Naive thymus-derived CD4-positive, alpha-beta T cell (primary cell): ENCODE measurements at places on chromosomes 5 and 9.

DNA sequence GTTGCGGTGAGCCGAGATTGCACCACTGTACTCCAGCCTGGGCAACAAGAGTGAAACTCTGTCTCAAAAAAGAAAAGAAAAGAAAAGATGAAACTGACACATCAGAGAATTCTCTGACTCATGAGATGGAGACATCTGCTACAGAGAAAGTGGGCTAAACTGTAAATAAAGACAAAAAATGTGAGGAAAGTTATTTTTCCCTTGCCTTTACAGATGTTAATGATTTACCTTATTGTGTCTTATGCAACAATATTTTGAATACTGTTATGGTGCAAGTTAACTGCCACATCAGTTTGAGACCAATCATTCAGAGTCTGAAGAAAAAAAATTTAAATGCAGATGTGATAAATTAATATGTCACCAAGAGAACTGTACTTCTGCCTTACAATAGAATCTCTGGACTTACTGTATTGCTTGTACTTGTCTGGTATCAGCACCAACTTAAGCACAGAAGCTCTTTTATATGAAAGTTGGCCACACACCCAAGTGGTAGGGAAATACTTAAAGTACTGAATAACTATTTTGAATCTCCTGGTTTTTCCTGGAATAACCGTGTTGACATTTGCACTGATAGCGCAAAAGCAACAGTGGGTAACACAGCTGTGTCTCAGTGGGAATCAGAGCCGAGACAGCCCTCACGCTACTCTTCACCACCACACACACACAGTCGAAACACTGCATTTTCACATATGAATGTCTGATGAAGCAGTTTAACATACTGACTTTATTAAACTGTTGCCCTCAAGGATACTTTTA lies 169.9 kb downstream of the FANCC start:
- H3K36me3 ChIP-seq = no peaks in the 10 kb centered on the region
- H3K27me3 ChIP-seq = no peaks in the 10 kb centered on the region
- no peak for DNase-seq
- no peak overlapping the region for H3K4me3 ChIP-seq

DNA sequence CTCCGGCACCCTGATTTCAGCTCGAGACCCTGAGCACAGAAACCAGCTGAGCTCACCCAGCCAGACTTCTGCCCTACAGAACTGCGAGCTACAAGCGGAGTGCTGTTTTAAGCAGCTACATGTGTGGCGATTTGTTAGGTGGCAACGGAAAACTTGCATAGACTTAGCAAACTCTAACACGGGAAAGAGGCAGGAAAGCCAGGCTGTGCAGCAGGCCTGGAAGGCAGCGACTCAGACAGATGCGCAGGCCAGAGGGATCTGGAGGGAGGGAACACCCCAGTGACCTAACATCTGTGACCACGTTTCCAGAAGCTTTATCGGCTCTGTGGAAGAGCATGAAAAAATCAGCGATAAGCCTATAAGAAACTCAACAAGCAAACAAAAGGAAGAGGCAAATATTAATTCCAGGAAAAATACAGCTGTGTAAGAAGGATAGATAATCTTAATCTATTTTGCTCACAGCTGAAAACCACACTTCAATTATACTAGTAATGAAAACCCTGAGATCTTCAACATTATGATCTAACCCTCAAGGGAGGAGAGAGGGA lies 11.0 kb downstream of the UBAC1 start:
- H3K4me3 ChIP-seq = no peak overlapping the region
- no peaks in the 10 kb centered on the region for H3K4me1 ChIP-seq
- no peak for DNase-seq
- no peaks in the 10 kb centered on the region for H3K27me3 ChIP-seq
- H3K27ac ChIP-seq = no peak overlapping the region

GRCh38 chr5:168756453-168757391 lies 177.6 kb upstream of the PANK3 start:
- DNase-seq = no peak
- no peak overlapping the region for H3K4me3 ChIP-seq
- H3K36me3 ChIP-seq = no peaks in the 10 kb centered on the region
- H3K27me3 ChIP-seq = no peaks in the 10 kb centered on the region
- H3K4me1 ChIP-seq = no peaks in the 10 kb centered on the region

- no peak overlapping the region for H3K4me3 ChIP-seq
- H3K27ac ChIP-seq = no peak overlapping the region
- DNase-seq = no peak
Measured at GRCh38 chr5:76626738-76627137, 3.5 kb upstream of the F2RL2 start.
